Activated T-cell treated with anti-CD3 and anti-CD28 coated beads, Interleukin-2, amount 50 U/mL, for 1 hour (primary cell): ENCODE measurements at places on chromosomes 2 and 18.

GRCh38 chr2:181426672-181427071 lies 30.5 kb upstream of the ITGA4 start:
- no peak for DNase-seq

DNA sequence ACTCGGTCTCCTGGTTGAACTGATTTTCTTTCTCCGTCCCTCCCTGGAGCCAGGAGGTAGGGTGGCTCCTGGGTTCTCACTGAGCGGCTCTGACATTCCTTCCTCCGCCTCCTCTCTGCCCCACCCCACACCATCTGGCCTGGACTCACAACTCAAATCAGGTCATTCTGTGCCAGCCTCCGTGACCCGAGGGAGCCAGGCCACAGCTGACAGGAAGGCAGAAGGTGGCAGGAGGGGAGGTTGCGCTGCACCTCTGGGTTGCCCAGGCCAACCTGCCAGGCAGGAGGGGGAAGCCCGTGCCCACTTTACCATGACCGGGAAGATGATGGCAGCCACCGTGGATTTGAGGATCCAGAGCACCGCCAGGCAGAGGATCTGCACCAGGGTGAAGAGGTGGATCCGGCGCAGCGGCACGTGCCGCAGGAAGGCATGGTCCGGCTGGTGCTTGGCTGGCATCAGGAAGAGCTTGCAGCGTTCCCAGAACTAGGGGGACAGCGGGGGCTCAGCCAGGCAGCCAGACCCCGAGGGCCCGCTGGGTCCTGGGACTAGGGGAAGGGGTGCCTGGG lies 28.3 kb downstream of the MTHFD2 start:
- no peak for DNase-seq

- DNase-seq: no peak
Observed at GRCh38 chr2:70936979-70937811, 1.5 kb downstream of the ATP6V1B1 start.

- DNase-seq: no peak
Observed at GRCh38 chr2:179913809-179914208, 52.4 kb upstream of the ZNF385B start.

GRCh38 chr2:120617055-120617454 lies 118.6 kb upstream of the GLI2 start:
- DNase-seq: no peak

DNA sequence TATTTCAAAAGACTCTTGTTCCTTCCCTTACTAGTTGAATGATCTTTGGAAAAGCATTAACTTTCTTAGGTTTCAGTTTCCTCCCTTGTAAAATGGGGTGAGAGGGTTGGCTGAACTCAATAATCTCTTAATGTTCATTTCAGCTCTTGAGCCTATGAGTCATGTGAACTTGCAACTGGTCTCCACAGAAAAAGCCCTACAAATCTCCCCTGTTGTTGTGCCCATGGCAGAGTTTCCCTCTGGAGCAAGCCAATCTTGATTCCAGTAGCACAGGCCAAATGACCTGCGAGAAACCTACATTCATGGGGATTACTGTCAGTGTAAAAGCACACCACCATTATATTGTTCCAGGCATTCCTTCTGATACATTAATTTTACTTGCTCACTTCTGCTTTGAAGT lies 388.9 kb downstream of the ALK start:
- DNase-seq: no peak

DNA sequence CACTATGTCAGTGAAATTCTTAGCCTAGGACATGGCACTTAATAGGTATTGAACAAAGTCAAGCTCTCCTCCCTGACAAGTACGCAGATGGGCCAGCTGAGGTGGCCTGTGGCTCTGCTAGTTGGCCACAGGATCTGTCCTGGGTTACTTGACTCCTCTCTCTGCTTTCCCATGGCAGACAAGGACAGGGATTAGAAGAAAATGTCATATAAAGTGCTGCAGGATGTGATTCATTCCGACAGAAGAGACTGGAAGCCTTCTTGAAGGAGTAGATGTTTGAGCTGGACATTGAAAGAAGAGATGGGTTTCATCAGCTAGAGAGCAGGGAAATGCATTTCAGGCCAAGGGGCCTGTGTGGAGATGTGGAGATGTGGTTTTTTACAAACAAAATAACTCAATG lies 46.7 kb downstream of the SMAD7 start:
- peak; percentile 1 for DNase-seq

- no peak for DNase-seq
Observed at GRCh38 chr18:51137026-51137729, 60.3 kb downstream of the MEX3C start.

DNA sequence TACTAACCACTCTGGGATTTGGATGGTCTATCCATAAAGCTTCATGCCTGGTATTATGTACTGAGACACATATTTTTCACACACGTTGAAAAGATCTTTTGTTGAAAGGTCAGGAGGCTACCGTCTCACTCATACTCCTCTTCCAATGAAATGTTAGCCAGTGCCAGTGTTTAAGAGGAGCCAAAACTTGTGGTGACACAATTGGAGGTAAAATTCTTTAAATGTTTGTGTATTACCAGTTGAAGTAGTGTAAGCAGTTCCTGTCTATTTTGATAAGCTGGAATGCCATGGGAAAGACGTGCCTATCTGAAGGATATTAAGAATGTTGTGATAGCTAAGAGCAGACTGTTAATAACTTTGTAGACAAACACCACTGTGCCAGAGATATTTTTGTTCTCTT lies 32.1 kb downstream of the MARCHF7 start:
- no peak for DNase-seq

GRCh38 chr2:185738679-185739472 lies at the start of gene FSIP2:
TSS of gene FSIP2 (plus strand) at chr2:185738804. CDS start at chr2:185738895, 91 bp downstream.
- DNase-seq: peak; percentile 15

GRCh38 chr2:127951026-127951425 lies 65.3 kb upstream of the AMMECR1L start:
- no peak for DNase-seq

DNA sequence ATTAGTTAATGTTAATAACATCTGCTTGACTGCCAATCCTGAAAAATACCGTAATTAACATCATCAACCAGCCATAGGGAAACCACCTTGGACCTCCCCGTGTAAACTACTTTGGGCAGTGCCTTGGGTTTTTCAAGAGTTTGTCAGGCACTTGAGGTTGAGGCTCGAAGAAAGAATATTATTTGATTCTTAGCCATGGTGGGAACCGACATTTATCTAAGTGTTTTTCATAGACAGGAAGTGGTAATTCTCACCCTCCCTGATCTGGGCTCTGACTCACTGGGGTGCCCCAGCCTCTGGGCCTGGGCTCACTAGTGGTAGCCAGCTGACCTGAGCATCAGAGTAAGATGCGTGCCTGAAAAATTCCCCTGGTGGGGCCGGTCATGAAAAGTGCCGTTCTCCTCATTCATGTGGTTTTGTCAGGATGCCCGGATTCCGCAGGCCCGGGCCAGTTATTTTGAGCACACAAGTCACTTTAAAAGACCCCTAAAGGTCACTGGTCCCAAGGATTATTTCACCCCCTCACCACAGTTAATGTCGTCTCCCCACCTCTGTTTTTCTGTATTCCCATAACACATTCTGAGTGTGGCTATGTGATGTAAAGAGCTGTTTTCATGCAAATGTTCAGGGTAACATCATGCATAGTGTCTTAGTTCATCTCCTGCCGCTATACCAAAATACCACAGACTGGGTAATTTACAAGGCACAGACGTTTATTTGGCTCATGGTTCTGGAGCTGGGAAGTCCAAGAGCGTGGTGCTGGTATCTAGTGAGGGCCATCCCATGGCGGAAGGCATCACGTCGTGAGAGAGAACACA lies 21.6 kb upstream of the SPATA3 start:
- DNase-seq: peak; percentile 64

DNA sequence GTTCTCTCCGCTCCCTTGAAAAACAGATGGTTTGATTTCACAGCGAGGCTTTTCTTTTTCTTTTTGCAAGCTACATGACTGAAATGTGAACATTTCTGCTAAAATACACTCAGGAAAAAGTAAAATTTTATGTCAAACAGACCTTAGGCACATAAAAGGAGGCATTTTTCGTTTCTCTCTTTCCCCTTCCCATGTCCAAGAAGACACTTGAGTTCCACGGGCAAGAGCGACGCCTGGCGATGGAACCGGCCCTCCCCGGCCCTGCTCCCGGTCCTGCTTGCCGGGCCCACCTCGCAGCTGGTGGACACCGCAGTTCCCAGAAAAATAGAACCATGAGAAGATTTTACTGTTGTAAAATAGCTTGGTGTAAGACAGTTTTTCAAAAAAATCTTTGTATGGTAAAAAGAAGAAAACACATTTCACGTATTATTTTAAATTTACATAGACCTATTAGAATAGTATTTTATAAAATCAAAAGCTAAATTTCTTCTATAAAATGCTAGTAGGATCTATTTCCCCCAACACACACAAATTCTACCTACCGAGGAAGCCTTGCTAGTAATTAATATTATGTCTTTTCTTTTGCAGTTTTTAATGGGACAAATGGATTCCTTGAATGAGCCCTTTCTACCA lies 2.3 kb upstream of the ALKAL2 start:
- peak; percentile 65 for DNase-seq

DNA sequence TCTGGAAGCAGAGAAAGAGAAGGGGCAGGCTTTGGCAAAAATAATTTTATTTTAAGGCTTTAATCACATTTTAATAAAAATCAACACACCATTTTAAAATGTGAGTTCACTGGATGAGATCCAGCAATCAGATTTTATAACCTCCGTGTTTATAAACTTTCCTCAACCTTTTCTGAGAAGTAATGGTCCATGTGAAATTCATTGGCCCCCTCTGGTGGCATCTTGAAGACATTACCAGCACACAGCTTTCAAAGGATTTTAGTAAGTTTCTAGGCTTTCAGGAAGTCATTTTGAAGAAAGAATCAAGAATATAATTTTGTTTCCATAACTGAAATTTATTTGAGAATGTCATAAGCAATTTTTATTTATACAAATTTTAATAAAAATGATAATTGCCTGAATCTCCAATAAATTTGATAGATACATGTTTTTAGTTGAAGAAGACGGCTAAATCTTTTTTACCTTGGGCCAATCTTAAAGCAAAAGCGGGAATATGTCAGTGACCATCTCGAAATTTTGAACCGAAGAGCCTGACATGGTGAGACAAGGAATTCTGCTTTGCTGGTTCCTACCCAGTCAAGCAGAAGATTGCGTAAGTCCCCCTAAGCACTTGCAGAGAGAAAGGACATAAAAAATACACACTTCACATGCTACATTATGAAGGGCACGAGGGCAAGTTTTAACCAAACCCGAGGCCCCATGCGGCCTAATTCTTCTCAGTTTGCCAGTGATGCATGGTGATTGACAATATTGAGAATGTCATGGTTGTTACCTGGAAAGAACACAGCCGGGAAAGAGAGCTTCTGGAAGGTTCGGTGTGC lies 128.4 kb upstream of the CBLN2 start:
- no peak for DNase-seq

GRCh38 chr2:86410581-86410980 lies 30.6 kb upstream of the KDM3A start:
- no peak for DNase-seq

- no peak for DNase-seq
Observed at GRCh38 chr2:148979164-148979918, 59.2 kb upstream of the LYPD6B start.

- no peak for DNase-seq
Observed at GRCh38 chr18:7548221-7548620, 18.9 kb upstream of the PTPRM start.

DNA sequence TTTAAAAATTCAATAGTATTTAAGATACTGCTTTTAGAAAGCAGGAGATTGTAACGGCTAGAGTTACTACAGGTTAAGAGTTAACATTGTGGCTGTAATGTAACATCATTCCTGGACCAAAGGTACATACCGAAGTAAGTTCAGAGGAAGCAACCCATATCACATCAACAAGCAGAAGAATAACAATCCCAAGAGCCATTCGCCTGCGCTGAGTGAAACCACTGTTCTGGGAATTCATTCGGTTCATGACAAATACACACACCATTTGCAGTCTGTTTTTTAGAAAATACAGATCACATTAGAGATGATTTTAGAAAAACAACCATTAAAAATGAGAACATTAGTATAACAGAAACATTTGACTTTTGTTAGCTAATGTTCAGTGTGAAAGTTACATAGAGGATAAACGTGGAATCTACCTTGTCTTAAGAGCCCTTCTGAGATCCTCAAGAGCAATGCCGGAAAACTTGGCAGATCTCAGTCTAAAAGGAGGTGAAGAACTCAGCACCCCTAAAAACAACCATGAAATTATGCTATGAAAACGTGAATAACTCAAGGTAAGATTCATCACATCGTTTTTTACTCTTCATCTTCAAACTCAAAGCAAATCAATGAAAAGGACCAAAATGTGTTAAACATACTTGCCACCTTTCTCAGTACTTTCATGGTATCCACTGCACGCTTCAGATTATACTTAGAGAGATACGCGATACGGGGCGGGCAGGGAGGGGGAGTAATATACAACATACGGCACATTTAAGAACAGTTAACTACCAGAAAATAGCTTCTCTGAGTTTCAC lies 1.2 kb downstream of the SLC35F5 start:
- DNase-seq: no peak

DNA sequence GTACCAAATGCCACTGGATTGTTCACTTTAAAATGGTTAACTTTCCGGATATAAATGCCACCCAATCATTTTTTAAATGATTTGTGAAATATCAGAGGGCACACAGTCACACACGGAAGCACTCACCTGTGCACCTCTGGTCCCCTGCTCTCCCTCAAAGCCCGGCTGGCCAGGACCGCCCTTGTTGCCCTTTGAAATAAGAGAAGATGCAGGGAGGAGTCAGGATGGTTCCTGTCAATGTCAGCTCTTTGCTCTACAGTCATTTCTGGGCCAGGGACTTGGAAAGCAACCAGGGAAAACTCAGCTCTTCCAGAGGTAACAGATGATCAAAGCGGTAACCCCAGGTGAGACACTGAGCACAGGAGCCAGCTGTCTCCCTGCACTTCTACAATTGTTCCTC lies 60.7 kb downstream of the COL6A3 start:
- no peak for DNase-seq

DNA sequence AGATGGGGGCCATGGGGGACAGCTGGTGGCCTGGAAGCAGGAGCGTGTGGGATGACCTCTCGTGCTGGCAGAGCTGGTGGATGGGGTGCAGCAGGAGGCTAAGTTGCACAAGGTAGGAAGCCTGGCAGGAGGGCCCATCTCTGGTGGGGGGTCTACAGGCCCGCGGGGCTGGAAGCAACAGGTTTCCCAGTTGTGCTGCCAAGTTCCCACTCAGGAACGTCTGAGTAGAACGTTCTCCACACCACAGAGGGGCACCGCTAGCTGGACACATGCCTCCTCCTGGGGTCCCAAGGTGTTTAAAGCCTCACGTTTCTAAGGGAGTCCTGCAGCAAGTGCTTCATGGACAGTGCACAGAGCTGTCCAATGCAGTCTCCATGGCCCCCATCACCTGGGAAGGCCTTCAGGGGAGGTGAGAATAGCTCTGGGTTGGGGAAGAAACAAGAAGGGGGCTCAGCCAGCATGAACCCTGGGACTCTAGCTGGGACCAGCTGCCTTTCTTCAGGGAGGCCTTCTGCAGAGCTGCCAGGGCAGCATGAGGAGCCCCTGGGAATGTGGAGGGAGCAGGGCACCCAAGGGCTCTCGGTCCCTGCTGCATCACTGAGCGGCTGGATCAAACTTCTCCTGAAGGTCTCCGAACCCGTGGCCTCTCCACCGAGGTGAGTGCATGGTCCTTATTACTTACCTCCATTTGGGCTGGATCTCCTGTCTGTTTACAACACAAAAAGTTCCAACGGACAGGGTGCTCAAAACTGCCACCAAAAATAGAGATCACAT lies 80.0 kb downstream of the TWIST2 start:
- DNase-seq: no peak
